ENCODE measurements at places on chromosomes 2 and 18. TPM values are rescaled to one million over a fixed set of nuclear protein-coding genes. Genes with fewer than 3 reads are reported as not detected.

- no peak overlapping the region for H3K27ac ChIP-seq
- no peaks in the 10 kb centered on the region for H3K27me3 ChIP-seq
- no peaks in the 10 kb centered on the region for H3K4me1 ChIP-seq
Observed at GRCh38 chr2:200338692-200339091, 32.2 kb downstream of the SPATS2L start.

- H3K36me3 ChIP-seq = no peaks in the 10 kb centered on the region
- no peak for DNase-seq
- no peaks in the 10 kb centered on the region for H3K4me1 ChIP-seq
- no peak overlapping the region for H3K27ac ChIP-seq
- H3K27me3 ChIP-seq = peaks cover 5% of the 10 kb centered on the region
- no peak overlapping the region for H3K4me3 ChIP-seq
Observed at GRCh38 chr2:222319586-222320435, 21.0 kb upstream of the PAX3 start.

GRCh38 chr2:36607947-36608346 lies 10.0 kb upstream of the FEZ2 start:
- no peaks in the 10 kb centered on the region for H3K36me3 ChIP-seq
- DNase-seq = no peak
- no peaks in the 10 kb centered on the region for H3K4me1 ChIP-seq
- no peak overlapping the region for H3K4me3 ChIP-seq
- H3K27me3 ChIP-seq = no peaks in the 10 kb centered on the region
- no peak overlapping the region for H3K27ac ChIP-seq

- H3K36me3 ChIP-seq = no peaks in the 10 kb centered on the region
- H3K4me1 ChIP-seq = no peaks in the 10 kb centered on the region
- H3K27me3 ChIP-seq = no peaks in the 10 kb centered on the region
- no peak overlapping the region for H3K4me3 ChIP-seq
- H3K27ac ChIP-seq = no peak overlapping the region
- no peak for DNase-seq
Observed at GRCh38 chr2:80022018-80022417, 282.5 kb downstream of the LRRTM1 start.

DNA sequence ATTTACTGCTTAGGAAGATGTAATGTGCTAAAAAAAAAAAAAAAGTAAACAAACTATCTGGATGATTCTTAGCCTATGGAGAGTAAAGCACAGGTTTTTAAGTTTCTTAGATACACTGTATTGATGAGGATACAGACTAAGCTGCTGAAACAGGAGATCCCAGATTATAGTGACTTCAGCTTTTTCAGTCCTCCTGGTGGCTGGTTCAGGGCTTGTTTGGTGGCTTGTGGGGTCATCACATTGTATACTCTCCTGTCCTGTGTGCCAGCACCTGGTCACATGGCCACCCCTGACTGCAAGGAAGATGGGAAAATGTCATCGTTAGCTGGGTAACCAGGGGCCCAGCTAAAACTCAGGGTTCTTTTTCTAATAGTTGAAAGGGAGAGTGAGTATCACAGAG lies 31.4 kb downstream of the RAB31 start:
- H3K27me3 ChIP-seq = no peaks in the 10 kb centered on the region
- no peaks in the 10 kb centered on the region for H3K4me1 ChIP-seq
- no peaks in the 10 kb centered on the region for H3K36me3 ChIP-seq
- DNase-seq = no peak
- no peak overlapping the region for H3K4me3 ChIP-seq

DNA sequence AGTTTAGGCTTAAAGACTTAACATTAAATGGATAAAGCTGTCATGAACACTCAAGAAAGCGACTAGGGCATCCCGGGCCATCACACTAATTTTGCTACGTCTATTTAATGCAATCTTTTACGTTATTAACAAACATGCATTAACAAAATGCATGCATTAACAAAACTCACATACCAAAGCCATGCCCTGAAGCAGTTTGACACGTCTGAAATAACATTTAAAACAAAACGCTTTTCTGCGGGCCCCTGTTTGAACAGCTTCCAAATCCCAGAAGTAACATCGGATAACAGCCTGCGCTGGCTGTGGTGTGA lies 458 bp downstream of the B4GALT6 start:
- H3K27me3 ChIP-seq = no peaks in the 10 kb centered on the region
- H3K27ac ChIP-seq = no peak overlapping the region
- H3K4me1 ChIP-seq = no peaks in the 10 kb centered on the region
- no peaks in the 10 kb centered on the region for H3K36me3 ChIP-seq
- DNase-seq = no peak

- H3K4me3 ChIP-seq = no peak overlapping the region
- no peaks in the 10 kb centered on the region for H3K4me1 ChIP-seq
- H3K27me3 ChIP-seq = no peaks in the 10 kb centered on the region
Observed at GRCh38 chr18:62280786-62281185, 44.3 kb upstream of the TNFRSF11A start.

GRCh38 chr2:199946836-199947235 lies 8.5 kb downstream of the TYW5 start:
- H3K4me1 ChIP-seq = no peaks in the 10 kb centered on the region
- DNase-seq = no peak
- H3K36me3 ChIP-seq = peaks cover 3% of the 10 kb centered on the region

DNA sequence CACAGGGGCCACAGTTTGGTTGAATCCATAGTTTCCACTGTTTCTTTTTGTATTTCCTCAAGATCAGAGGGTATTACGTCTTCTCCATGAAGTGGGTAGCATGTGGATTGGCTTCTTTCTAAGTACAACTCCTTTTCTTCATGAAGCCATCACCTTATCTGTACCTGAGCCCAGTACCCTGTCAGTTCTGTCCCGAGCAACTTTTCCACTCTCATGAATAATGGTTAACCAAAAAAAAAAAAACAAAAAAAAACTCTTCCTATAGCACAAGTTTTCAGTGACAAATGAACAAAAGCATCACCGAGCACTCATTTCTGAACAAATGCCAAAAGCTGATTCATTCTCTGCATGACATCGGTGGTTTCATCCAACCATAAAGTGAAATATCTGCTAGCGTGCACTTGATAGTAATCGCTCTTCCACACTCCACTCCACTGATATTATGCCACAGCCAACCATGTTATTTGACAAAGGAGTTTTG lies 53.0 kb upstream of the CCDC150 start:
- H3K27me3 ChIP-seq = no peaks in the 10 kb centered on the region
- H3K27ac ChIP-seq = no peak overlapping the region
- no peak for DNase-seq
- no peak overlapping the region for H3K4me3 ChIP-seq
- no peaks in the 10 kb centered on the region for H3K36me3 ChIP-seq

HOXD13 gene
- total RNA-seq = not detected

CFAP53 gene
- 0.27 TPM for total RNA-seq

VIT gene
- total RNA-seq = not detected

GPBAR1 gene
- 1.8 TPM for total RNA-seq

XDH gene
- total RNA-seq = not detected

EIF2AK3 gene
- 29.0 TPM for total RNA-seq

SCLY gene
- total RNA-seq = 24.4 TPM

FAP gene
- total RNA-seq = not detected
